ENCODE measurements at places on chromosomes 16 and 17.

GRCh38 chr17:37405955-37406634 lies 541 bp downstream of the ACACA start:
- DNase-seq: no peak

DNA sequence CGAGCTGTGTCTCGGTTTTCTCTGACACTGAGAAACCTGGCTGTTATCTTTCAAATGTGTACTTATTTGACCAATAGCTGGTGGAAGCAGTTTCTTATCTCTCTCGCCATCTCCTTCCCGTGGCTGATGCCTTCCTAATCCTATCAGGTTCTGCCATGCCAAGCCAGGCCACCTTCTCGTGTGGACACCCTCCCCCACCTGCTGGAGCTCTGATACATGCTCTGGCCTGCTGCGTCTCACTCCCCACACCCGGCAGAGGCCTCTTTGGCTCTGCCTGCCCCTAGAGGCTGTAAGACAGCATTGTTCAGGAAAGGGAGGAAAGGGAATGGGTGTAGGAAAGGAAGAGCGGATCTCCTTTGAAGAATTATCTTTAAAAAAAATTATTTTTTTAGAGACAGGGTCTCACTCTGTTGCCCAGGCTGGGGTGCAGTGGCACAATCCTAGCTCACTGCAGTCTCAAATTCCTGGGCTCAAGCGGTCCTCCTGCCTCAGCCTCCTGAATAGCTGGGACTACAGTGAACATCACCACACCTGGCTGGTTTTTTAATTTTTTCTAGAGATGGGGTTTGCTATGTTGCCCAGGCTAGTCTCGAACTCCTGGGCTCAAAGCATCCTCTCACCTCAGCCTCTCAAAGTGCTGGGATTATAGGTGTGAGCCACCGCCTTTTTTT lies 7.5 kb upstream of the ARMC5 start:
- peak; percentile 58 for DNase-seq

DNA sequence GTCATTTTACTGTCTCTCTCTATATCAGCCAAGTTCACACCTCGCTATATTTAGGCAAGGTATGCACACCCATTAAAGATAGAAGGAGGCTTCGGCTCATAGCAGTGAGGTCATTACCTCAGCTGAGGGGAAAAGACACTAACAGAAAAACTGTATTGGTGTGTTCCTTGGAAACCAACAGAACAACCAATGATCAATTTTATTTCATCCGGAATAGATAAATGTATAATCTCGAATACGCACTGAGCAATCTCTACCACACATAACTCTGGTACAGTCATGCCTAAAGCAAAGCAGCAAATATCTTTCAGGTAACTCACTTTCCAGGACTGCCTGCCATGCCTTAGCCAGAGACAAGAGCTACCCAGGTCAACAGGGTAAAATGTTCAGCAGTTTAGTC lies 109.9 kb upstream of the CORO6 start:
- no peak for DNase-seq

GRCh38 chr16:82735673-82736091 lies 108.9 kb downstream of the CDH13 start:
- no peak for DNase-seq

DNA sequence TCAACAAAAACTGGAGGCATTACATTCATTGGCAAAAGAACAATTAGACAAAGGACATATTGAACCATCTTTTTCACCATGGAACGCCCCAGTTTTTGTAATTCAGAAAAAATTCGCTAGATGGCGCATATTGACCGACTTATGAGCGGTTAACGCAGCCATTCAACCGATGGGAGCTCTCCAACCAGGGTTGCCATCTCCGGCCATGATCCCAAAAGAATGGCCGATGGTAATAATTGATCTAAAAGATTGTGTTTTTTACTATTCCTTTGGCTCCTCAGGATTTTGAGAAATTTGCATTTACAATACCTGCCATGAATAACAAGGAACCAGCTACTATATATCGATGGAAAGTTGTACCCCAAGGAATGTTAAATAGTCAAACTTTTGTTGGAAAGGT lies 21.4 kb downstream of the ALOX15B start:
- no peak for DNase-seq
